ENCODE measurements at places on chromosomes 13 and 19.

- no peak for DNase-seq
Observed at GRCh38 chr13:94999871-95000270, 287.5 kb upstream of the SOX21 start.

DNA sequence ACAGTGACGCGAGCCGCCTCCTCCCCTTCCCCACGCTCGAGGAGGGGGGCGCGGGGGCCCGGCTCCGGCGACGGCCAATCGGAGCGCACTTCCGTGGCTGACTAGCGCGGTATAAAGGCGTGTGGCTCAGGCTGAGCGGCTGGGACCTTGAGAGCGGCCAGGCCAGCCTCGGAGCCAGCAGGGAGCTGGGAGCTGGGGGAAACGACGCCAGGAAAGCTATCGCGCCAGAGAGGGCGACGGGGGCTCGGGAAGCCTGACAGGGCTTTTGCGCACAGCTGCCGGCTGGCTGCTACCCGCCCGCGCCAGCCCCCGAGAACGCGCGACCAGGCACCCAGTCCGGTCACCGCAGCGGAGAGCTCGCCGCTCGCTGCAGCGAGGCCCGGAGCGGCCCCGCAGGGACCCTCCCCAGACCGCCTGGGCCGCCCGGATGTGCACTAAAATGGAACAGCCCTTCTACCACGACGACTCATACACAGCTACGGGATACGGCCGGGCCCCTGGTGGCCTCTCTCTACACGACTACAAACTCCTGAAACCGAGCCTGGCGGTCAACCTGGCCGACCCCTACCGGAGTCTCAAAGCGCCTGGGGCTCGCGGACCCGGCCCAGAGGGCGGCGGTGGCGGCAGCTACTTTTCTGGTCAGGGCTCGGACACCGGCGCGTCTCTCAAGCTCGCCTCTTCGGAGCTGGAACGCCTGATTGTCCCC lies at the start of gene JUNB:
Gene JUNB, plus strand, starts transcription at position 142 of the 706 bp plus-strand sequence. Its CDS starts 286 bp downstream, at position 428.
- peak; percentile 93 for DNase-seq

DNA sequence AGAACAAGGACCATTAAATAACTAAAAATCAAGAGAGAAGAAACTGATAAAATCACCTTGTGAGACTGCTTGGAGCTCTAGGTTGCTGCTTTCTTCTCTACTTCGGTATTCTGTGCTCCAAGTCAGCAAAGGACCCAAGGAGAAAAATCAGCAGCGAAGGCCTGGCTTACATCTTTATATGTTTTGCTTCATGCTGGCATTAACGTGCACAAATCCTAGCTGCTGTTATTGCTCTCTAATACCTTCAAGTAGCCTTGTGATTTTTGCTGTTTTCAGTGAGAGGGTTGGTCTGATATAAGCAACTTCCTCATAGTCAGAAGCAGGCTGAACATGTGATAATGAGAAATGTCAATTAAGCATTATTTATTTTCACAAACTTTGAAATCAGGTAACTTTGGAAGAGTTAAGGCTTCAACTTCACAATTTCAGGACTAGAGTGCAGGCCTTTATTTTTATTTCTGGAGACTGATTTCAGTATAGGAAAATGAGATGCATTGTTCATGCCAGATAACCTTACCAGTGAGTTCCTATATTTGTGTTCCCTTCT lies 365.1 kb downstream of the SLC7A1 start:
- DNase-seq: no peak

DNA sequence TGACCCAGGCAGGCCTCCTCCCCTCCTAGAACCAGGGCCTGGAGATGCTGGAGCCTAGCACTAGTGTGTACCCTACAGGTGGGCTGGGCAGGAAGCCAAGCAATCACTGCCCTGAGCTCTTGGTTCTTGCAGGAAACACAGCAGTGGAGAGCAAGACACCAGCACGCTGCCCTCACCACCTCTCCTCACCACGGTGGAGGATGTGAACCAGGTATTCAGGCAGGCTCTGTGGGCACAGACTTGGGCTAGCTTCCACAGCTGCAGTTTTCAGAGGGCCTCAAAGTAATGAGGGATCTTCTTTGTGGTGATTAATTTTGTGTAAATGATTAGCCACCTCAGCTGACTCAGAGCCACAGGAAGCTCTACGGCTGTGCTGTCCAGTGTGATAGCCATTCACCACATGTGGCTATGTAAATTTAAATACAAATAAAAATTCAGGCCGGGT lies 13.6 kb upstream of the GPI start:
- no peak for DNase-seq

DNA sequence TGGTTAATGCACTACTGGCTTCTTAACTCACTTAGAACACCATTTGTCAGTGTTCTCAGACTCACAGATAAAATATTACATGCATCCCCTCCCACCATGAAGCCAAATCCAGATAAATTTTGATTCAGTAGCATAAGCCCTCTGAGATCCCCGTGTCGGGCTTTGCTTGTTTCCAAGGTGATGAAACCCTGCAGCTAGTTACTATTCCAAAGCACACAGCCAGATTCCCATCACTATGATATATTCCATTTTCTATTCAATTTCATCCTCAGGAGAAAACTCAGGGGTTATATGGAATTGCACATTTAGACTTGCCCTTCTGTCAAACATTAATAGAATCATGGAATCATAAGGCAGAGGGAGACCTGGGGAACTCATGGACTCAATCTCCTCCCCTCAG lies 9.4 kb upstream of the FAM124A start:
- no peak for DNase-seq

GRCh38 chr13:33207615-33207961 lies 78.0 kb downstream of the STARD13 start:
- no peak for DNase-seq

DNA sequence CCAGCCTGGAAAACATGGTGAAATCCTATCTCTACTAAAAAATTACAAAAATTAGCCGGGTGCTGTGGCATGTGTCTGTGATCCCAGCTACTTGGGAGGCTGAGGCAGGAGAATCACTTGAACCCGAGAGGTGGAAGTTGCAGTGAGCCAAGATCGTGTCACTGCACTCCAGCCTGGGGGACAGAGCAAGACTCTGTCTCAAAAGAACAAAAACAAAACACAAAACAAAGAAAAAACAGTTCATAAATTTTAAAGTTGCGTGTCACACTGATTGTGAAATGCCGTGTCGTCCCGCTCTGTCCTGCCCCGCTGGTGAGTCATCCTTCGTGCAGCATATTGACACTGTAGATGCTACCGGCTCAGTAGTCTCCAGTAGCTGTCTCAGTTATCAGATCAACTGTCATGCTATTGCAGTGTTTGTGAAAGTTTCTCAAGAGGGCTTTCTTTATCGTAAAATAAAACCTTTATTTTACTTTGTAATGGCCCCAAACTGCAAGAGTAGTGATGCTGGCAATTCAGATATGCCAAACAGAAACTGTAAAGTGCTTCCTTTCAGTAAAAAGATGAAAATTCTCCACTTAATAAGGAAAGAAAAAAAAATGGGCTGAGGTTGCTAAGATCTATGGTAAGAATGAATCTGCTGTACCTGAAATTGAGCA lies 36.4 kb upstream of the IGFL1 start:
- no peak for DNase-seq

DNA sequence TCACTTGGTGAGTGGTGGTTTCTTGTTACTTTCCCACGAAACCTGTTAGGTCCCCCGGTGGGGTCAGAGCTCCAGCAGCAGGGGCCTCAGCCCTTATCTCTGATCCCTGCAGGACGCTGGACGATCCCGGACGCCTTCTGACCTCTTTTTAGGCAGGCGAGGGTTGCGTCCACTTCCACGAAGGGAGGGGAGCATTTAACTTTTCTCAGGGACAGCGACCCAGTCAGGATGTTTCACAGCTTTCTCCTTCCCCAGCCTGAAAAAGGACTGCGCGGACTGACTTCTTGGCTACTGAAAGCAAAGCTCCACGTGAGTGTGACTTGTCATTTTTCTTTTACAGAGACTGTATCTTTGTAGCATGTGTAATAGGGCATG lies 692 bp downstream of the ZNF234 start:
- DNase-seq: no peak

DNA sequence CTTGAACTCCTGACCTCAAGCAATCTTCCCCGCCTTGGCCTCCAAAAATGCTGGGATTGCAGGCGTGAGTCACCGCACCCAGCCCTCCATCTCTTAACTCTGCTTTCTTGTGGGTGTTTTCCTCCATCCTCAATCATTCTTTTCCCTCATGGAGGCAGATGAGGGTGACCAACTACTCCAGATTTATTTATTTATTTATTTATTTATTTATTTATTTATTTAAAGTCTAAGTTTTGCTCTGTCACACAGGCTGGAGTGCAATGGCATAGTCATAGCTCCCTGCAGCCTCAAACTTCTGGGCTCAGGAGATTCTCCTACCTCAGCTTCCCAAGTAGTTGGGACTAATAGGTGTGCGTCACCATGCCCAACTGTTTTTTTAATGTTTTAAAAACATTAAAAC lies 14.9 kb downstream of the VAV1 start:
- DNase-seq: no peak

- no peak for DNase-seq
Observed at GRCh38 chr19:6740589-6741343, 1.3 kb downstream of the TRIP10 start.

DNA sequence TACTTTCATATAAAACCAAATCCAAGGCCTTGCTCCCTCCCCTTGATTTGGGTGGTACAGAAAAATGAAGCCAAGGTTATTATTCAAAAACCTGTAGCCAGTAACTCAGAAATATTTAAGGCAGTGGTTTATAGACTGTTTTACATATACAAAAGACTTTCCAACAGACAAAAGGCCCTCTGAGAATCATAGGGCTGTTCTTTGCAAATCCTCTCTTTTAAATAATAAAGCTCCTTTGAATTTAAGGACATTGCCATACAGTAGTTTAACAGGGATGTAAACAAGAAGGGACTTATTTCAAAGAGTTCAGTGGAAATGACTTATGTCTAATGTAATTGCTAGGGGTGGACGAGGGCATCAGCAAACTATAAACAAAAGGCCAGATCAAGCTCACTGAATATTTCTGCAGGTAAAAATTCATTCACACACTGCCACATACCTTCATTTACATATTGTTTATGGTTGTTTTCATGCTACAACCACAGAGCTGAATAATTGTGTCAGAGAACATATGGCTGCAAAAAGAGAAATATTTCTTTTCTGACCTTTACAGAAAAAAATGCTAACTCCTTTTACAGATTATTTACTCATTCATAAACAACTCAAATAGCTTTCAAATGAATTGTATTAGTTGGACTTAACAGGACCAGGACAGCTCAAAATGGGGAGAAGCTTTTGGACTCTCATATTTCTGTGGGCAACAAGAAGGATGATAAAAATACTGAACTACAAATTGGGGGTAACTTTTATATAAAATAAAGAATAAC lies 665.6 kb downstream of the SLITRK1 start:
- no peak for DNase-seq

DNA sequence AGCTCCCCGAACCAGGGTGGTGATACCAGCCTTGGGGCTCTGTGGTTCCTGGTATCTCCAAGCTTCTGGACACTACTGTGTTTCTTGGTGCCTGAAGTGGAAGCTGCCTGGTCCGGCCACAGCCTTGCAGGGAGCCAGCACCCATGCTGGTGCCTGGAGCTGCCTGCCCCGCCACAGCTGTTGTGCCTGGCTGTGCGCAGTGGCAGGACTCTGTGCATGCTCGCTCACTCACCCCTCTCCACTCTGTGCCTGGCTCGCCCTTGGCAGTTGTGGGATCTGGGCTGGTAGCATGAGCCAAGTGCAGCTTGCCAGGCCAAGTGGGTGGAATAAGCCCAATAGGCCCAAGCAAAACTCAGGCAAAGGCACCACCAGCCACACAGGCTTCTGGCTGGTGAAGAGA lies 1225.3 kb downstream of the SLITRK5 start:
- DNase-seq: no peak

- no peak for DNase-seq
Observed at GRCh38 chr13:41332829-41333228, 21.8 kb downstream of the NAA16 start.

DNA sequence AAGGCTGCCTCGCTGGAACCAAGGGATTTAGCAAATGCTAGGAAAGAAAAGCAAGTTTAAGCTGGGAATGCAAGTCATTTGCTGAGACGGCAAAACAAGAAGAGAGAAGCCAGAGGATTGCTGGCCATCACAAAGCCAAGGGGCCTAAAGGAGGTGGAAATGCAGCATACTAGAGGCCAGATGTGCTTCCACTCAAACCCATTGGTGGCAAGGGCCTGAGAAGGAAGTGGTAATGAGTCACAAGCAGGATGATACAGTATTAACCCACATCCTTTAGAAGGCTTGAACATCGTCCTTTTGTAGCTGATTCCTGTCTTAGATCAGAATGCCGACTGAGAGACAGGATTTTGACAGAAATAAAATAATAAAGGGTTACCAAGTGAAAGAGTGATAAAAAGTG lies 68.2 kb downstream of the ITGBL1 start:
- no peak for DNase-seq

GRCh38 chr19:55694656-55695491 lies 19.8 kb downstream of the EPN1 start:
- no peak for DNase-seq

DNA sequence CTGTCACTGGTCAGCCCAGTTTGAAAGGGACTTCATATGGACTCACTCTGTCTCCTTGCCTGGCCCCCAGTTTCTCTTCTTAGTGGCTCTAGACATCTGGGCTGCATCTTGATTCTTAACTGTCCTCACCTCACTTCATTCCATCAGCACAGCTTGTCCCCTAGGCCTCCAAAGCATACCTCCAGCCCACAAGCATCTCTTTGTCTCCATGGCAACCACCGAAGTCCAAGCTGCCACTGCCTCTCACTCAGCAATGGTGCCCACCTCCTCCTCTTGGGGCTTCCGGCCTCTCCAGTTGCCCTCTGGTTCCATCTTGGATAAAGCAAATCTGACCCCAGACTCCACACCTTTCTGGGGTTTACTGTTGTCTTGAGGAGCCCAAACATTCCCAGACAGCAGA lies 9.9 kb upstream of the KLHL26 start:
- DNase-seq: no peak

GRCh38 chr13:29767006-29767405 lies 83.4 kb downstream of the UBL3 start:
- no peak for DNase-seq

GRCh38 chr19:28168557-28168956 lies 1044.4 kb downstream of the UQCRFS1 start:
- DNase-seq: no peak

GRCh38 chr19:2719920-2720776 lies 1.0 kb downstream of the DIRAS1 start:
- DNase-seq: no peak
